ENCODE measurements at places on chromosomes 1 and 21.

DNA sequence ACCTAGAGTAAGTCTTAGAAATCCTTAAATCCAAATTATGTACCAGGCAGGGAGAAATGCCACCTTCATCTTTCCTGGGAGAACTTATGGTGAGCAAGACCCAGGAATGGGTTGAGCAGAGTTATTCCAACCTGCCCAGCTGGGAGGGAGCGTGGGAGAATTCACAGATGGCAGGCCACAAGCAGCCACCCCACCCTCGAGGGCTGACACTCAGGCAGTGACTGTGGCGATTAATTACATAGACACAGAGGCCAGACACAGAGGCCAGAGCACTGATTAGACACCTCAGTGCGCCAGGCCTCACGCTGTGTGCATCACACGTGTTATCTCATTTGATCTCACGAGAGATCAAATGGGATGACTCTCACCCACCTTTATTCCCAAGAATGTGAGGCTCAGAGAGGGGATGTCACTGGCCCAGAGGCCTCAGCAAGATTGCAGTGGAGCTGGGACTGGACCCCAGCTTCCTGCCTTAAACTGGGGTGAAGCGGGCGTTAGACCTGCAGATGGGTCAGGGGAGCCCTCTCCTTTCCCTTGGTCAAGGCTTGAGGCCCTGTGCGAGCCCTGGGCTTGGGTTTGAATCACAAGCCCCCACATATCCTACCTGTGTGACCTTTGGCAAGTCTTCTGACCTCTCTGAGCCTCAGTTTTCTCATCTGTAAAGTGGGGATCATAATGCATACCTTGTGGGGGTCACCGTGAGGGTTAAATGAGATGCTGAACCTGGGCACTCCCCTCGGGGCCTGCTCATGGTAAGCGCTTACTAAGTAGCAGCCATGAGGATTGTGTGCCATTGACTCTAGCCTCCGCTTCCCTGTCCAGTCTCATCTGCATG, 28.8 kb upstream of the PADI4 start:
- DNase-seq, result no peak

DNA sequence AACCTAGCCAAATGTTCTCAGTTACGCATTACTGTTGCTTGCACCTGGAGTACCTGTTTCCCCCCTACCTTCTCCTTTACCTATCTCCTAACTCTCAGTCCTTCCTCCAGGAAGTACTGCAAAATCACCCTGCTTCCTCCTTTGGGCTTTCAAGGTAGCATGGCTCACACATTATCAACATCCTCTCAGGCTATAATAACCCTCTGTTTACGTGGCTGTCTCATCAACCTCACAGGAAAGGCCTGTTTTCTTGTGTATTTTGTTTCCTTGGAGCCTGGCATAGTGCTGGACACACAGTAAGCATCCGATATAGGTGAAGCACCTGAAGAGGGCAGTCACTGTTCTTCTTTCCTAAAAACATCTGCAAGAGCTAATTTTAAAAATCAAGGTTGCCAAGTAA, 32.7 kb upstream of the ANGPTL7 start:
- DNase-seq, result no peak

DNA sequence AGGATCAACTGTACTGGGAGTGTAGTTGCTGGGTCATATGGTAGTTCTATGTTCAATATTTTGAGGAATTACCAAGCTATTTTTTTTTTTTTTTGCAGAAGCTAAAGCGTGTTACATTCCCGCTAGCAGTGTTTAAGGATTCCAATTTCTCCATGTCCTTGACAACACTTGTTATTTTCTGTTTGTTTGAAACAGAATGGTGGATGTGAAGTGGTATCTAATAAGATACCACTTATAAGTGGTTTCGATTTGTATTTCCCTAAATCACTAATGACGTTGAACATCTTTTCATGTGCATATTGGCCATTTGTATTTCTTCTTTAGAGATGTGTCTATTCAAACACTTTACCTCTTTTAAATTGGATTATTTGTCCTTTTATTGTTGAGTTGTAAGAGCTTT, 112.2 kb downstream of the DISP1 start:
- DNase-seq, result no peak

DNA sequence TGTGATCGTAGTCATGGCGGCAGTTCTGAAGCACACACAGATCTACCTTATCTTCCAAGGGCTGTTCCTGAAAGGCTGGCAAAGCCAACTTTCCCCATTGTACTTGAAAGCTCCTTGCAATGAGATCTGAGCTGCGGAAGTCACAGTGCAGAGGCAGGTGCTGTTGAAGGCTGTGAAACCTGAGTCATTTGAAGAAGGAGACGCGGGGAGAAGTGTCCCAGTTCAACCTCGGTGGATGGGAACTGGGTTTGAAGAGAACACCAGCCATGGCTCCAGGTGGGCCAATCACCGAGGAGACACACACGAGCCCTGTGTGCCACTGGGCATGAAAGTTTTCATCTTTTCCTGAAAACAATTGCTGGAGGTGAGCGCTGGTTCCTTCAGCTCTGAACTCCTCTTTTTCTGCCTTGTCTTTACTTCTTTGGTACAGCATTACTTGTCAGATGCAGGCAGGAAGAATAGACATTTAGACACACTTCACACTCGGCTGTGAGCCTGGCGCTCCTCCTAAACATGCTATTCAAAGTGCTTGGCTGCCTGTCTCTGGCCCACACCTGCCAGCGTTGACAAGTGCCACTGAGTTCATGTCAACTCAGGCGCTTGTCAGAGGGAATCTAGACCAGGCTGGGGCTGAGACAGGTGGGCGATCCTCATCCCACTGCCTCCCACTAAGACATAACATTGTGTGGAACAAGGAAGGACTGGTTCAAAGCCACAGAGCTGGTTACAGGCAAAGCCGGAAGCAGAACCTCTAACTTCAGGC, 25.7 kb upstream of the PDE9A start:
- DNase-seq, result no peak

GRCh38 chr1:91803847-91804545, 82.0 kb downstream of the TGFBR3 start:
- DNase-seq, result peak; percentile 54

- no peak for DNase-seq
These were observed 364.5 kb upstream of the CAMK1G start for GRCh38 chr1:209218981-209219380.

DNA sequence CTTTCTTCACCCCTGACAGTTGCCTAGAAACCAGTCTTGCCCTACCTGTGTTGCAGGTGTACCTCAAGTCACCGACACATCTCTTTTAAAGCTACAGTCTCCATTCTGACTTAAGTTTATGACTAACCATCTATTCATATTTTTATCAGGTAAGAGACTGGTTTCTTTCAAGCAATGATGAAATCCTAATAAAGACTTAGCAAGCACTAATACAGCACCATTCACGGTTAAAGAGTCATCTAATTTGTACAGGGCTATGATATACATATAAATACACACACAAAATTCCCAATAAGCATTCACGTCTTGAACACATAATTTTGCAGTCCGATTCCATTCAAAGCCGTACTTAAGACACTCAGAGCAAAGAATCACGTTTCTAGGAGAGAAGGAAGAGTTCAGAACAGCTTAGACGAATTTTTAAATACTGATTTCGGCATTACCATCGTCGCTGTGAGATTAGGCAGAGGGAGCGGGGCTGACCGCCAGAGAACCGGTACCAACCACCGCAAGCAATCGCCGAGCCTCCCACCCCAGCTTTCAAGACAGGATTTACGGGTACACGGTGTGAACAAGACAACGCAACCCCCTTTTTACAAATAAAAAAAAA, 943 bp downstream of the ERRFI1 start:
- DNase-seq, result no peak

DNA sequence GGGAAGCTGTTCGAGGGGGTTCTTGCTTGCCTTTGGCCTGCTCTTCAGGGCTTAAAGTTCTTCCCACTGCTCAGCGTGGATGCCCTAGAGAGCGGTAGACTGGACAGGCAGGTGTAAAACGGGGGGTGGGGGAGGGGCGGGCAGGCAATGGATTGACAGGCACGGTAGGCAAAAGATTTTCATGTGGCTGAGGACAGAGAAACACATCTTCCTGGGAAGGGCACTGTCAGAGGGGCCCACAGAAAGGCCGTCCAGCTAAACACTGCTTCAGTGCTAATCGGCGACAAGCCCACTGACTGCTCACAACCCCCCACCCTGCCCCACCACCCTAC, 412 bp downstream of the ABCA4 start:
- no peak for DNase-seq

- DNase-seq, result no peak
These were observed 12.5 kb downstream of the RWDD3 start for GRCh38 chr1:95246511-95246910.

DNA sequence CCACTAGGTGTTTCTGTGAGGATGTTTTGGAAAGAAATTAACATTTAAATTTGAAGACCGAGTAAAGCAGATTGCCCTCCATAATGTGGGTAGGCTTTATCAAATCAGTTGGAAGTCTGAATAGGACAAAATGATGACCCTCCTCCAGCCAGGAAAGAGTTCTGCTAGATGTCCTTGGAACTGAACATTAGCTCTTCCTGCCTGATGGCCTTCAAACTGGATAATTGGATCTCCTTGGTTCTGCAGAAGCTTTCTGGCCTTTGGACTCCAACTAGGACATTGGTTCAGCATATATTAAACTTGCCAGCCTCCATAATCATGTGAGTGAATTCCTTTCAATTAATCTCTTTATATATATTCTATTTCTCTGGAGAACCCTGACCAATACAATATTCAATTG, 4.4 kb upstream of the GLRX2 start:
- no peak for DNase-seq

DNA sequence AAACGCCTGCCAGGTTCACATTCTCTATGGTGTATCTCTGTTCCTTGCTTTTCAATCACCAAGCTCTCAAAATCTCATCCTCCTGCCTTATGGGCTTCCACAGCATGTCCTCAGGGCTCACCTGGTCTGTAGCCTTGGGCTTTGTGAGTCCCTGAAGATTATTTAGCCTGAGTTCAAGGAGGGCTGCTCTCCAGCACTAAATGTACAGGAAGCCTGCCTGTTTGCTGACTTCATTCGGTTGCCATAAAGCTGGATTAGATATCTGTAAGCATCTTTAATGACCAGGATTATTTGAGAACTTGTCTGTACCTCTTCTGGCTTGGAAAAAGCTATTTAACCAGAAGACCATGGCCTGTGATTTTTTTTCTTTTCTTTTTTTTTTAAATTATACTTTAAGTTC, 6.9 kb upstream of the REG4 start:
- no peak for DNase-seq

- DNase-seq, result no peak
These were observed 33.6 kb downstream of the WNT2B start for GRCh38 chr1:112542206-112542973.

GRCh38 chr1:169904834-169905233, 11.1 kb upstream of the SCYL3 start:
- DNase-seq, result no peak

- DNase-seq, result no peak
These were observed 12.7 kb downstream of the LCK start for GRCh38 chr1:32263744-32264143.

- DNase-seq, result no peak
These were observed 159.7 kb upstream of the BEND5 start for GRCh38 chr1:48936436-48936835.

- no peak for DNase-seq
These were observed 8.9 kb upstream of the PRDM16 start for GRCh38 chr1:3060127-3060526.

DNA sequence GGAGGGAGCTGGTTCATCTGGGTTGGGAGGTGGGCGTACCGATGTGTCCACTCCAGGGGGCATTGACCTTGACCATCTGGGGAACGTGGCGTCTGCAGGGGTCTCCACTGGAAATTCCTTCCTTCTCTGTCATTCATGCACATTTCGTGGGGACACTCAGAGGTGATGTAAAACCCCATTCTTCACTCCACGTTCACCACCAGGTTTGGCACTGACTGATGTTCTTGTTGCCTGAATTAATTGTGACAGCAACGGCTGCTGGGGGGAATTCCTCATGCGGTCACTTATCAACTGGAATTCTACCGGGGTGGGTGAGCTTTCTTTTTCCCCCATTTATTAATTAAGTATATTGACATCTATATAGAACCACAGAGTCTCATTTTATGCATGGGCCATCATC, 18.1 kb upstream of the POFUT2 start:
- no peak for DNase-seq

GRCh38 chr21:34992736-34993398, 56.2 kb downstream of the RUNX1 start:
- no peak for DNase-seq

DNA sequence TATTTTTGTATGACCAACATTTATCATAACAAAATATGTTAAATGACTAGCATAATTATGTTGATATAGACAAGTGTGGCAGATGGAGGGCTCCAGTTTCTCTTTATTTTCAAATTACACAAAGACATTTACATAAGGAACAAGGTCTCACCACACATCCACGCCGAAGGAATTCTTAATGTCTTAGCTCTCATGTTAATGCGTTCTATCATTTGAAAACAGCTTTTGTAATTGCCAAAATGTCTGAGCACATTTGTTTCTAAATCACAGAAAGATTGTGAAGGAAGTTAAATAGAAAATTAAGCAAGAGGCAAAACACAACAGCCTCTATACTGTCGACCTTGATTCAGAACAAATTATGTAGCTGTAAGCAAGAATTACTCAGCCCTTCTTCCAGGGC, 223.0 kb upstream of the NR5A2 start:
- DNase-seq, result no peak

DNA sequence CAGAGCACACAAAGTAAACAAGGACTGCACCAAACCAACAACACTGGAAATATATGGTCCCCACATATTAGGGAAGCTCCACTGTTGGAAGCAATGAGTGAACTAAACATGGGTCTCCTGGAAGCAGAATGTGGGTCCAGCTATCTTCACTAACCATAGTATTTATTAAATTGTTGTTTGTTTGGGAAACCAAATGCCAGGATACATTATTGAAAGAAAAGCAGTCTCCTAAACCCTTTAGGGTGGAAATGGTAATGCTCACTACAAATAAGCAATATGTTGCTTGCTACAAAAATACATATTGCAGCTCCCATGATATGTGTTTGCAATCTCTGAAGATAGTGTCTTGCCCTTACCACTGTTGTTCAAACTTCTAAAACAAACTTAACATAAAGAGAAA, 2.2 kb downstream of the NEGR1 start:
- DNase-seq, result no peak

- DNase-seq, result no peak
These were observed 189.1 kb upstream of the C1orf87 start for GRCh38 chr1:60262701-60263100.

GRCh38 chr1:36085126-36085525, 1.2 kb downstream of the TEKT2 start:
- no peak for DNase-seq

GRCh38 chr1:203769505-203770343, 4.7 kb downstream of the LAX1 start:
- DNase-seq, result no peak

DNA sequence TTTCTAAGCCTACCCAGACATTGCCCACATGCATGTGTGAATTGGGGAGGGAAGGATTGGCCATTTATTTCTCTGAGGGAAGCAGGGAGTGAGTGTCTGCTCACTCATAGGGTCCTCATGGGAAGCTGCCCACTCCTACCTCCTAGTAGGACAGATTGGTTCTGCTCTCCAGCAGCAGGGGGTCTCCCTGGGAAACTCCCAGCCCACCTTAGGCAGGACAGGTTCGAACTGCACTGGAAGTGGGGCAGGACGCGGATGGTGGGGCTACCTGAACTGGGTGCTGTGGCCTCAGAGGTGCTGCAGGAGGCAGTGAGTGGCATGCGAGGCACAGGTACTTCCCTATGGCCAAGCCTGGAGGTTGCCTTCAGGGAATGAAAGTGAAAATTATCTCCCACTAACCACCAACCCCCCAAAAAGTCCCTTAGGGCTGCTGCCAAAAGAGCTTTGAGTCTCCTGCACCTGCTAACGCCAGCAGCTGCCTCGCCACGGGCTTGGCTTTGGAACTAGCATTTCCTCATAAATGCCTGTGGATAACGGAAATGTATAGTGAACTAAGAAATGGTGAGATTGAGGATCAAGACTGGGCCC, 157.0 kb upstream of the COA6 start:
- no peak for DNase-seq

- no peak for DNase-seq
These were observed 274.4 kb upstream of the FMN2 start for GRCh38 chr1:239817276-239817675.
